ENCODE measurements at places on chromosomes 6 and 20.
A peak's percentile ranks its signal among the peaks of the same experiment; 100 is the strongest.

- DNase-seq = no peak
These were observed 602.2 kb upstream of the BTBD3 start for GRCh38 chr20:11315525-11315924.

DNA sequence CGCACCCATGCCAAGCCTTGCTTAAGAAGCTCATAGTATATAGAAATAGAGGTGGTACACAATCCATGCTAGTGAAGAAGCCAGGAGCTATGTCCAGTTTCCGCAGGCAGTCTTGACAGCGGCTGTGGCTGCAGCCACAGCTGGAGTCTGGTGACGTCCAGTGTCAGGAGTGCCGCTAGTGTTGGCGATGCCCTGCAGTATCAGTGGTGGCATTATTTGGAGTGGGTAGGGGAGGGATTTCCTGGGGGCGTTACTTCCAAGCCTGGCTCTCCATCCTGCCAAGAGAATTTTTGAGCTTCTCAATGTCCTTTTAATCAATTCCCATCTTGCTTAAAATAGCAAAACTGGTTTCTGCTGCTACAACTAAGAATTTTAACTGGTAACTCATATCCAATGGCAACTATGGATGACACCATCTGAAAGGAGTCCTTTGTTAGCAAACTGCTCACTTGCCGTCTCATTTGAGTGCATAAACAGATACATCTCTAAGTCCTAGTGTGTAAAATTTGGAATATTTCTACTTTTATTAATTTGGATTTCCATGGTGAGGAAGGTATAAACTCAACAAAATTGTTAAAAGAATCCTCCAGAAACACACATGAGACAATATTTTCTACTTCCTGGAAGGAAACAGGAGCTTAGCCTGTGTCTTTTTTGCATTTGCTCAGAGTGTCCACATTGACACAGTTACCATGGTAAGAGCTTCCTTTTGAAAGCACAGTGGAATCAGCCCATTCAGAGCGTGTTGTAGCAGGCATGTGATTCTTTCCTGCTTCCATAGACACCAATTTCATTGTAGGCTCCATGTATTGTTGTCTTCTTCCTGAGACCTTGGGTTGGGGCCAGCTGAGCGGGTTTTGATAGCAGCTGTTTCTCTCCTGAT is 44.6 kb upstream of the PXDC1 start:
- DNase-seq = no peak

DNA sequence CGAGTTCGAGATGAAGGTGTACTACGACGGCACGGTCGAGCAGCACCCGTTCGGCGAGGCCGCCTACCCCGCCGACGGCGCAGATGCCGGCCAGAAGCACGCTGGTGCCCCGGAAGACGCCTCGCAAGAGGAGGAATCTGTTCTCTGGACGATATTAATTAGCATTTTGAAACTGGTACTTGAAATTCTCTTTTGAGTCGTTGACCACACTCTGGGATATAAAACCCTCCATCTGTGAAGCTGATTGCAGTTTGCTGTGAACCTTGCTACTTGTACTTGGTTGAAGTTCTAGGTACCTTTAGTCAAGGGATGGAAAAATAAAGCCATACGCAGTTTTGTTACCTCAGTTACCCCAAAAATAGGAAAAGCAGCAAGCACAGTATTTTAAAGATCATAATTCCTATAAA is 917 bp downstream of the C6orf120 start:
- no peak for DNase-seq

DNA sequence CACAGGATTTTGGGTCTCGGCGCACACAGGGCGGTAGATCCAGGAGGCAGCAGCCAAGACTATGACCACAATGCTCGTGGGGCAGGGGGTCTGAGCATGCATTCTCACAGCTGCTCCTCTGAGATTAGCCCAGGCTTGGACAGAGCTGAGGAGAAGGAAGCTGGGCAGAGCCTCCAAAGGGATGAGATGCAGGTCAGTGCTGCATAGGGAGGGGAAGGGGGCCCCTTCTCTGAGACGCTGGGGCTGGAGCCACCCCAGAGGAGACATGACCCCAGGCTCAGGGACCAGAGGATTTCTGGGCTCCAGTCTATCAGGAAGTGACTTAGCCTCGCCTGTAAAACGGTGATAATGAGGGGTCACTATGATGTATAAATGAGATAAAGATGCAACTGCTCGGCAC is 93.9 kb downstream of the BFSP1 start:
- DNase-seq = no peak

GRCh38 chr6:63689421-63689820 is 53.8 kb downstream of the PHF3 start:
- no peak for DNase-seq

DNA sequence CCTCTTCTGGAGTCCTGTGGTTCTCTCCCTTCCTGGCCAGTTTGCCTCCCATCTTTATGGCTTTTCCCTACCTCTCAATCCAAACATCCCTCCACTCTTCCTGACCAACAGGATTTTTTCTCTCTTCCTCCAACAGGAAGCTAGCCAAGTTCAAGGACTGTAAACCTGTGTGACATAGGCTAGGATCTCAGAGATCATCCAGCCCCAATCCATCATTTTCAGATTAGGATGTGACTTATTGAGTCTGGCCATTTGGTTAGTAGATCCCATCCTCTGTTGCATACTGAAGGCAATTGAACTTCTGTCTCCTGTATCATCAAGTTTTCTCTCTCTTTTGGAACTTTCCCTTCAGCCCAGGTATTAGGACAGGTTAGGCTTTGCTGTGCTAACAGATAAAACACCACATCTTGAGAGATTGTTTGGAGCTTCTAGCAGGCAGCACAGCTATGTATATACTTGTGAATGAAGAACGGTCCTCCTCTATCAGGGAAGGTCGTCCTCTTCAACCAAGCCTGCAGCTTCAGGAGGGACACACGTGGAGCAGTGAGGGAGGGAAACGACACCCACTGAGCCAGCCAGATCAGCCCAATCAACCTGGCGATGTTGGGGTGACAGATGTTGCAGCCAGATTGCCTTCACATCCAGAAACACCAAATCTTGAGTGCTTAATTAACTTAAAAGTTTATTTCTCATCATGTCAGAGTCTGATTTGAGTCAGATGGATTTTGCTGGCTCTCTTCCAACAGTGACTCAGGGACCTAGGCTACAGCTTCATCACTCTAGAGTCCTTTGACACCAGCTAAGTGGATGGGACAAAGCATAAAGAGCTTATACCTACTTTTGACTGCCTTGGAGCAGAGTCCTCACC is 106.8 kb downstream of the GJA10 start:
- peak; percentile 25 for DNase-seq

DNA sequence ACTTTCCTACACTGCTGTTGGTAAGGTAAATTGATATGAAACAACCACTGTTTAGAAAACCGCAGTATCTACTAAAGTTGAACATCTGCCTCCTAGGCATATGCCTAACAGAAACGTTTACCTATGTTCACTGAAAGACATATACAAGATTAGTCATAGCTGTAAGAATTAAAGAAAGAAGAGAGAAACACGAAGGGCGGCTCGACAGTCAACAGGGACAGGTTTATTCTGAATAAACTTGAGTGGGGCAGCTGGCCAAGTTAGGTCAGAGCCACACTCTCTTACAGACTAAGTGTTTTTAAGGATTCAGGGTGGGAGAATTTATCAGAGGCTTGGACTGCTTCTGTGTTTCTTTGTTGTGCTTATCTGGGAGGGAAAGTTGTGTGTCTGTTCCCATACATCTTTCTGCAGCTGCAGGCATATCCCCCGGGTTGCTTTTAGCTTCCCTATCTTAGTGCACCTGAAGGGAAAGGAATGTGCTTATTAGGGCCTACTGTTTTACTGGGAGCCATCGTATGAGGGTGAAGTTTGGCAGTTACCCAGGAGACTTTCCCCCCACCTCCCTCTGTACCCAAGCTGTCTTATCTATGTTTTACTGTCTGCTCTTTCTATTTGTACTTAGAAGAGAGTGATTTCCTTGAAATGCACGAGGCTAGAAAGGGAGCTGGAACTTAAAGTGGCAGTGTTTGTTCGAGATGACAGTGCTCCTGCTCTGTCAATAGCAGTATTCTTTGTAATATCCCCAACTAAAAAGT is 20.4 kb downstream of the PROCR start:
- no peak for DNase-seq

DNA sequence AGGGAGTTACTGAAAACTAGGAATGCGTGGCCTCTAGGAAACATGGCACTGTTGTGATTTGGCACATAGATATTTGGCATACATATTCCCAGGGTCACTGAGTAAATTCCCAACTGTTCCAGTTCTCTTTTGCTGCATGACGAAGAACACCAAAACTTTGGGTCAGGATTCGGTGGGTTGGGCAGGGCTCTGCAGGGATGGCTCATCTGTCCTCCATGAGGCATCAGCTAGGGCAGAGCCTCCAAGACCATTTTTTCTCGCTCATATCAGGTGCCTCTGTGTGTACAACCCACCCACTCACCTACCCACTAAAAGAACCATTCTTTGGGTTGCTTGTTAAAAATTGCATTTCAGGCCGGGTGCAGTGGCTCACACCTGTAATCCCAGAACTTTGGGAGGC is 57.1 kb downstream of the SSR1 start:
- DNase-seq = no peak

GRCh38 chr6:55049866-55050265 is 124.4 kb upstream of the HCRTR2 start:
- DNase-seq = no peak

DNA sequence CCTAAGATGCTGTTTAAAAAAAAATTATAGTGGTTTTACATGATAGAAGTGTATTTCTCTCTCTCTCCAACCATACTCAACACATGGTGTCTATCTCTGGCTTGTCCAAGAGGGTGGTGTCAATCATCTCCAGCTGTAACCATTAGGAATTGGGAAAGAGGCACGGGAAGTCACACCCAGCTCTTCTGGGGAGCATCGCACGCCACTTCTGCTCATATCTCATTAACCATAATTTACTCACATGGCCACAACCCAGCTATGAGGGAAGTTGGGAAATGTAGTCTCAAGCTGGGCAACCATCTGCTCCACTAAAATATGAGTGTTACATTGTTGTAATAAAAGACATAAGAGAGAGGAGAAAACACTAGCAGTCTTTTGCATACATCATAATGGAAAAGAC is 30.4 kb upstream of the TSHZ2 start:
- no peak for DNase-seq

GRCh38 chr6:166655251-166655650 is 28.2 kb upstream of the RPS6KA2 start:
- no peak for DNase-seq

GRCh38 chr6:2739335-2739734 is 11.4 kb downstream of the MYLK4 start:
- peak; percentile 67 for DNase-seq

- no peak for DNase-seq
These were observed 112.3 kb downstream of the ARID1B start for GRCh38 chr6:156889469-156889868.

GRCh38 chr20:53126185-53126584 is 154.0 kb downstream of the TSHZ2 start:
- no peak for DNase-seq

DNA sequence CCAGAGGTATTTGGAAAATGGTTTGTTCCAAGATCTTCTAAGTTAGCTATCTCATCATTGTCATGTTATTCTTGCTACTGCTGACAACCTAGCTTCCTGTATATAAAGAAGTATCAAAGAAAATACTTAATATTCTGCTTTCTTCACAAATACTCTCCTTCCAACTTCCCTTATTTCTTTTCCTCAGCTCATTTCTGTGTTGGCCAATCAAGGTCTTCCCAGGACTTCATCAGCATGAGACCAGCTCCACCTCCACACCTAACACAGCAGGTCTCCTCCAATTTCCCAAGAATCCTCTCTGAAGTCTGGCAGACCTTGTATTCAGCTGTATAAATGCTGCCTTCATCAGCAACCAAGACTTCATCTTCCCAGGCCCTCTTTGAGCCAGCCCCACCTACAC is 538.6 kb upstream of the JARID2 start:
- no peak for DNase-seq

DNA sequence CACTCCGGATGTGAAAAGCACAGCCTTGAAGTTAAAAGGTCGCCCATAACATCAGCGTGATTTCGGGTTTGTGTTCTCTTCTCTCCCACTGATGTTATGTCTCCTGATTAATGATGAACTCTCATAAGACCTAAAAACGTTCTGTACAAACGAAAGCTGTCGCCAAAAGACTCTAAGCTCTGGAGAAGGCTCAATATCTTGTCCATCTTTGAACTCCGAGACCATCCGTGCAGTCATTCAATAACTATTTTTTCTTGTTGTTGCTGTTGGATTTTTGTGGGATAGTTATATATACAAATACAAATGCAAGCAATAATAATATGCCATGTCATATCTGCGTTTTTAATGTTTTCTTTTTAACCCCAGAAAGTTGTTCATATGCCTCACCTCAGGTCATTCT is 291.8 kb upstream of the MARCKS start:
- DNase-seq = no peak

- no peak for DNase-seq
These were observed 1.1 kb downstream of the RGS17 start for GRCh38 chr6:153129873-153130514.

- DNase-seq = no peak
These were observed 20.9 kb downstream of the PTPRA start for GRCh38 chr20:2894221-2894620.

DNA sequence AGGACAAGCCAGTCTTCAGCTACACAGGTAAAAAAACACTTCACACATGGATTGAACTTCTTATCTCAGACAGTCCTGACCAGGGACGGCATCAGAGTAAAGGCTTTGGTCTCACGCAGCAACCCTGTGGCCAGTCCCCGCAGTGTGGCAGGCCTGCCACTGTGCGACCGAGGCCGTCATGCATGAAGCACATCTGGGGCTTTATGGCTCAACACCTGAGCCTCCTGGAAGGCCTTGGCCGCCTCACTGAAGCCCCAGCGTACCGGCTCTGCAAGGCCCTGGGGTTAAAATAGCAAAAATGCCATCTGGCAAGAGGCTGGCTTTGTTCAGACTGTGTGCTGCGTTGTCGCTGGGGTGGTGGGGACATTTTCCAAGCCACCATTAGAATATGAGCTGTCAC is 32.8 kb downstream of the TBC1D7 start:
- no peak for DNase-seq

DNA sequence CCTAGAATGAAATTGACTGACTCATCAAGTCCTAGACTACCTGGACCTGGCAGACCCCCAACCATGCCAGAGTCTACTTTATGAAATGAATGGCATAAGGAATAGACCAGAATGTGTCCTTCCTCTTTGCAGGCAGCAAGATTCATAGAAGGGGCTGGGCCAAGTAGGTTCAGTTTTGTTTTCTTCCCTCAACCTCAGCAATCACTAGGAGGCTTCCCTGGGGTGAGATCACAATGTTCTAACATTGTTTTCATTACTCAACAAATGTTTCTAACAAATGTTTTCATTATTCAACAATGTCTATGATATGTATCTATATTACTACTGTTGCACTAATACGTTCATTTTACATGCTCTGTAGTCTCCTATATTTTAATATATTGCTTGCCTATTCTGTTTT is 8.4 kb upstream of the FAM162B start:
- DNase-seq = no peak

- DNase-seq = no peak
These were observed 1.6 kb downstream of the FBXO5 start for GRCh38 chr6:152981219-152981618.
